ENCODE measurements at places on chromosomes 6 and 20.

DNA sequence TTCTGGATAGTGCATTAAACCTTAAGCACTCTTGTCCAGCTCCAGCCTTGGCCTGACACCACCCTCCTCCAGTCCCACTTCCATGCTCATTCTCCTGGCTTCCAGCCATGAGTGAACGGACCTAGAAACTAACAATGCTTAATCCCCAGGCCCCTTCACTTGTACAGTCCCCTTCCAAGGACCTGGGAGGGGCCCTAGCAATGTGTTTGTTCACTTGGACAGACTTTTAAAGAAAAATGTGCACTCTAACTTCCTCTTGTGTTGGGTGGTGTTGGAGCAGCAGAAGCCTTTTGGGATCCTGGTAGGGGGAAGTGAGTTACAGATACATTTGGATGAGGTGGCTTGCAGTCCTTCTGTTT lies 48.9 kb upstream of the CCN6 start:
- DNase-seq = no peak

- DNase-seq = no peak
These were observed 39.6 kb downstream of the TPD52L1 start for GRCh38 chr6:125193208-125193607.

GRCh38 chr6:136324686-136325380 lies 35.2 kb upstream of the BCLAF1 start:
- DNase-seq = no peak

GRCh38 chr20:51135926-51136715 lies 113.2 kb upstream of the KCNG1 start:
- no peak for DNase-seq

- no peak for DNase-seq
These were observed 35.0 kb upstream of the MLIP start for GRCh38 chr6:54076159-54076789.

DNA sequence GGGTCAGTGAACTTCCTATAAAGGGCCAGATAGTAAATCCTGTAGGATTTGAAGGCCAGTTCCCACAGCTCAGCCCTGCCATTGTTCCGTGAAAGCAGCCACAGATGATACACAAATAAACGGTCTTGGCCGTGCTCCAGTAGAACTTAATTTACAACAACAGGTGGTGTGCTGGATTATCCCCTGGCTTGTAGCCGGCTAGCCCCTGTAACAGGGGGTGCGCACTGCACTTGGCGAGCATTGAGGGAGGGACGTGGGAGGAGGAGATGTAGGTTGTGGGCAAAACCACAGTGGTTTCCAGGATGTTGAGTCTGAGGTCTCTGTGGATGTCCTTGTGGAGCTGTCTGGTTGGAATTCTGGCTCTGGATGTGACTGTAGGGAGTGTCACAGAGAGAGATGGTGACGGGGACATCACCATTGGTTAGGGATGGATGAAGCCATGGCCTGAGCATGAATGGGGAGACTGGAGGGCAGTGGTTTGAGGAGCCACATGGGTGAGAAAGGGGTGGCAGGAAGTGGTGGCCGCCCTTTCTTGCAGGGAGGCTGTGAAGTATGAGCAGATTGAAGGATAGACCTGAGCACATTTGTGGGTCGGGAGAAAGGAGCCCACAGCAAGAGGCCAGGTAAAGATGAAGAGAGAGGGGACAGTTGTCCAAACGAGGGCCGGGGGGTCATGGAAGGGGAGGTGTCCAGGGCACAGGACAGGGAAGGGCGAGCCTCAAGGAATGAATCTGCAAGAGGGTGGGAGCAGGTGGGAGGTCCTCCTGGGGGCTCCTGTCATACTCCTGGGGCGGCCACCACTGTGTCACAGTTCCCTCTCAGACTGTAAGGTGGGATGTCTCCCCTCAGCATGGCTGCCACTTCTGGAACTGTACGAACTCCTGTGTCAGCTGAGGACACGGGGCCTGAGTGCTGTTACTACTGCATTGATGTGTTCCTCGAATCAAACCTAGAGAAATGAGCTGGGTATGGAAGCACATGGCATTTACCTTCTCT lies 53.6 kb downstream of the CDH26 start:
- no peak for DNase-seq

DNA sequence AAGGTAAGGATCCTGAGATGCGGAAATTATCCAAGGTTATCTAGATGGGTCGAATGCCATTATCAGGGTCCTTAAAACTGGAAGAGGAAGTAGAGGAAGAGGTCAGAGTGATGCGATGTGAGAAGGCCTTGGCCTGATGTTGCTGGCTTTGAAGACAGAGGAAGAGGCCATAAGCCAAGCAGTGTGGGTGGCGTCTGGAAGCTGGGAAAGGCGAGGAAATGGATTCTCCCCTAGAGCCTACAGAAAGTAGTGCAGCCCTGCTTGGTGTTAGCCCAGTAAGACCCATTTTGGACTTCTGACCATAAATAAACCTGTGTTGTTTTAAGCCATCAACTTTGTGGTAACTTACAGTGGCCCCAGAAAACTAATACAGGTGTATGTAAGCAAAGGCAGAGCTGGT lies 2.0 kb downstream of the SRXN1 start:
- DNase-seq = no peak

Data from GM18507 (cell line).